Astrocyte of the spinal cord (primary cell): ENCODE measurements at places on chromosomes 2 and 18.
A peak's percentile ranks its signal among the peaks of the same experiment; 100 is the strongest.

DNA sequence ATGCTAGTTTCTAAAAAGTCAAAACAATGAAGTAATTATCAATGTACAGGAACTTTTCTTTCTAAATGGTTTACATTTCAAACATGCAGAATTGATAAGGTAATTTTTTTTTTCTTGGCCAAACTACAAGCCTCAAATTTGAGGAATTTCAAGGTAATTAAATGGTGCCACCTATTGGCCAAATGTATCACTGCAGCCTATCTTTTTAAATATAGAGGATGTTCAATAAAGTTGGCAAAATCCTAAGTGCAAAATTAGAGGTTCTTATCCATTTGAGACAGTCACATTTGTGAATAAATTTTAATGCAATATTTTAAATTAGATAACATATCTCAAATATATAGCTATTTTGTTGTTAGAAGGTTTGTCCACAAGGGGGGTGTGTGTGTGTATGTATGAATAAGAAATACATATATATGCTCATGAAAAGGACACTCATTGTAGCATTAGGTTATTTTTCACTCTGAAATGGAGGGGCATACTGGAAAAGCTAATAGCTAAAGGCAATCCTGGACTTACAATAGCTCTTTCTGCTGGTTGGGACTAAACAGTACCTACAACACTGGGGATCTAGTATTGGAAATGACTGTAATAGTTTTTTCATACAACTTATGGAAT lies 26.2 kb downstream of the MMADHC start:
- peak; percentile 48 for DNase-seq

DNA sequence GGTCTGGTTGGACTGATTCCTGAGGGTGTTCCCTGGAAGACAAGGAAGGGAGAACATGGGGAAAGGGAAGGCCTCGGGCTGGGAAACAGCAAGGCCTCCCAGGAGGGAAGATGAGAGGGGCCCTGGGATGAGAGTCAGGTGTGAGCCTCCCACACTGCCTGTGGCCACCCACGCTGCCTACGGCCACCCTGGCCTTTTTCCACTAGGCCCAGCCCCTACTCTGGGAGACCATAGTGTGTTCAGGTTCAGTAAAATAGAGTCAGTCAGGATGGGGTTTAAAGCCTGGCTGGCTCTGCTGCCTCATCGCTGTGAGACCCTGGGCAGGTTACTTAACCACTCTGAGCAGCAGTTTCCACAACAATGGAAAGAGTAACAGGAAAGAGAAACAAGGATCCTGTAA lies 47.7 kb upstream of the MAL start:
- DNase-seq, result no peak

DNA sequence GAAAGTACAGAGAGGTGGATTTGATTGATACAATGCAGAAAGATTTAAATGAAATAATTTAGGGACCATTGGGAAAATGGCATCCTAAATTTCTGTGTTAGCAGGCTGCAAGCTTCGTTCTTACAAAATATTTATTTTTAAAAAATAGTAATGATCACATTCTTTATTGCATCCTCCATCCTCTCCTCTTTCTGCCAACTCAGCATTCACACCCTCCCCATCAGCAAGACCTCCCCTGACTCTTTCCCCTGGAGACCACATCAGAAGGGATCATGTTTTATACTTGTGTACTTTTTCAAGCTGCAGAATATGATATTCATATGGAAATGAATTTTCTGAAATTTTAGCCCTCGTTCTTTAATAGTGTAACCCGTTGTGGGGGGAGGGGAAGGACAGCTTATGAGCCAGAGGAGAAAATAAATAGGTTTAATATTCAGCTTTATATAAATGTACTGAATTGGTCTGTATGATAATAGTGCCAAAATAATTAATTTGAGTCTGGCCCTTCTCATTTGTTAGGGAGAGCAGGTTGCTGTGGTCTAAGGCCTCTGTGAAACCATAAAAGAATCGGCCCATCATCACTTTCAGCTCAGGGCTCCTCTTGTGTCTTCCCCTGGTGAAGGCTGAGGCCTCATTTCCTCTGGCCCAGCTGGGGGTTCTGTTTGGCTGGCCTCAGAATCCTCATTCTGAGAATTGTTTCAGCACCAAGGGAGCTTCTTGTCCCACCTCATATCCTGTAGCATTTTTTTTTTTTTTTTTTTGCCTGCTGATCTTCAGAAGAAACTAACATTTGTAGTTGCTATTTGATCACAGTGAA lies 330.8 kb downstream of the TXNL1 start:
- DNase-seq, result peak; percentile 37

DNA sequence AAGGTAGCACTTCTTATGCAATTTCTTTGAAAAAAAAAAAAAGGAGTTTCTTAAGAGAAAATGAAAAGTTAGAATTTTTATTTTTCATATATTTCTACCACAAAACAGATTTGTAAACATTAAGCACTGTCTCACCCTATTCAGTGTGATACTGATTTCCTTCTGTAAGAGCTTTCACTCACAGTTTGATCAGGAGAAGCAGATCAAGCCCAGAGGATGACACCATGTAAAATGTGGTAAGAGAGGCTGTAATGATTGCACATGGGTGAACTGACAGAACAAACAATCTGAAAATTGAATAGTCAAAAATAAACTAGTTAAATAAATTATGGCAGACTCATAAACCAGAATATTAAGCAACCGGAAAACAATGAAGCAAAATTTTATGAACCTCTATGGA lies 54.5 kb downstream of the MEMO1 start:
- DNase-seq, result no peak

DNA sequence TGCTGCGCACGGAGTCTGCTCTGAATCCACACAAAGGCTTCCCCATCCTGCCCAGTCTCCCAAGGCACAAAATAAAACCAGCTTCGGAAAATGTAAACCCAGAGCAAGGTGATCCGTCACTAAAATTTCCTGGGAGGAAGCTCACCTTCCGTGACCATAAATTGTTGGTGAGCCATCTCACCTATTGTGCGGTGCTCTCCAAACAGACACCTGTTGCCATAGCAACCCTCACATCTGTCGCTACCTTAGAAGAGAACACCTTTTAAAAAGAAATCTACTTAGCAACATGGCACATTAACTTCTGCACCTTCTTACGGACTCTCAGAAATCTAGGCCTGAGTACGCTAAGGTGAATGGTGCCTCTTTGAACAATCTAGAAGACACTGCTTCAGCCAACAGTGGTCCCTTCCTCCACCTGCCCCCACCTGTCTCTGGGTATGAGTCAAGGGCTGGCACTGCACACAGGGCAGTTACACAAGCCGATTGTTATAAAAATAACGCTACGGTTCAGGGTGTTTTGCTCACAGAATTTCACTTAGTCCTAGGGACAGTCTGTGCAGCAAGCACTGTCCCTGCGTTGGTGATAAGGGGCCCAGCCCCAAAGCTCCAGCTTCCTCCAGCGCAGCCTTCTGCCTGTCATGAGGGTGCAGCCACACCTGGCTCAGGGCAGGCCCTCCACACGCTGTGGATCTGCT lies 114.9 kb upstream of the ID2 start:
- no peak for DNase-seq

GRCh38 chr2:48886919-48887318 lies 131.4 kb upstream of the LHCGR start:
- DNase-seq, result no peak

- DNase-seq, result peak; percentile 71
These were observed 181.4 kb downstream of the OSR1 start for GRCh38 chr2:19176977-19177376.

DNA sequence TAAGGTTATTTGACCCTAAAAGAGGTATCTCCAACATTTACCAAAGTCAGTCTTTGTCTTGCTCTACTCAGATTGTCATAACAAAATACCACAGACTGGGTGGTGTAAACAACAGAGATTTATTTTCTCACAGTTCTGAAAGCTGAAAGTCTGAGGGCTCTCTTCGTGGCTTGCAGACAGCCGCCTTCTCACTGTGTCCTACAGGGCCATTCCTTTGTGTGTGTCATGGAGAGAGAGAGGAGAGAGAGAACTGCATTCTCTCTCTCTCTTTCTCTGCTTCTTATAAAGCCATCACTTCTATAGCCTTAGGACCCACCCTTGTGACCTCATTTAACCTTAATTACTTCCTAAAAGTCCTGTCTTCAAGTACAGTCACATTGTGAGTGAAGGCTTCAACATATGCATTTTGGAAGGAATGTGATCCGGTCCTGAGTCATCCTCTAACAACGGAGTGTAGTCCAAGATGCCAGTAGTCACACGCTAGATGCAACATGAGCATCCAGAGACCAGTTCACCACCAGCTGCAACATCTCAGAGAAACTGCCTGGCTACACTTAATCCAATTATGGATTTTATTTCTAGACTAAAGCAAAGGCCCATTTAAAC lies 130.2 kb downstream of the CD226 start:
- DNase-seq, result peak; percentile 45

DNA sequence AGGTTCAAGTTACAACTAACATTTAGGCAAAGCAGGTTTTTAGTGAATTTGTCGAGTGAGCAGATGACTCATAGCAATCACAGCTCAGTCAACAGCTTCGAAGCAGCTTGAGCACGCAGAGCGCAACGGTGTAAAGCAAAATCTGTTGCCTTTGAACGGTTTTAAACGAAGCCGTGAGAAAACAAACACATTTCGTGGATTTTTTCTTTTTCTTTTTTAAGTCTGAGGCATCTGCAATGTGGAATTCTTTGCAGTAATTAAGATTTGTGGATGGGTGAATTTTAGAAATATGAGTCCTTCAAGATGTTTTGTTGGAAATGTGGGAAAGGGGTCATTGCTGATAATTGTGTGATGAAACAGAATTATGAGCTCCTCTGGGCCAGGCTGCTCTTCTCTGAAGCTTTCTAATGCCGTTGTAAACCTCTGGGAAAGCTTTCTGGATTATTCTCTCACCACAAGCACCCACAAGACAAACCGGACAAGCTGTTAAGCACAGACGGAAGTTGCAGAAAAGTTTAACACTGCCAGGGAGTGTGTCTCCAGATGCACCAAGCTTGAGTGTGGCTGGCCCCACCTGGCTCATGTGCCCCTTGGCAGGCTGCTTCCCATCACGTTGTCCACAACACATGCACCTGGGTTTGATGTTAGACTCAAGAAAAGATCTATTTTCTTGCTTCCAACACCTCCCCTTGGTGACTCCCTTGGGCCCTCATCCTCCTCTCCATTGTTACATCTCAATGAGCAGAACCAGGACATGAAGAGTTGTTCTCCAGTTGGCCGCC lies 224.7 kb downstream of the ACKR3 start:
- DNase-seq, result no peak

GRCh38 chr2:82752396-82752795 lies 1706.7 kb downstream of the SUCLG1 start:
- no peak for DNase-seq

DNA sequence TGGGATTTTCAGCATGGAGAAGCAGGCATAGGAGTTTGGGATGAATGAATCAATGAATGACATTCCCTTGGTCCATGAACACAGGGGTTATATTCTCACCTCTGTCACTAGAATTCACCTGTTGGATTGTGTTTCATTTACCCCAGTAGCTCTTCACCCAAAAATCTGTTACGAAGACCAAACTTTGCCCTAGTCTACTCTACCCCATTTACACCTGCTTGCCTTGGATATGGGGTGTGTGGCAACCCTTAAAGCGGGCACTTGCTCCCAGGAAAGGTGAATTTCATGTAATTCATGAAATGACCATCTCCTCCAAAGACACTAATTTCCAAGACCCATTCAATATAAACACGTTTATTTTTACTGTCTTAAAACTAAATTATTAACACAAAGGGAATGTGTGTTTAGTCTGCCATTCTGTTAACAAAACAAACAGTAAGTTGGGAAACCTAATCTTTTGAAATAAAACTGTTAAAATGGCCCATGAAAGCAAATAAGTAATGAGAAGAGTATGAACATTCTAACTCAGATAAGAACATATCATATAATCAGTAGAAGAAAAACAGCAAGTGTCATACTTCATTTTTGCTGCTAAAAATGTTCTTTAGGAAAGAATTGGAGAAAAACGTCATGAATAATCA lies 268.0 kb downstream of the NAPG start:
- no peak for DNase-seq

GRCh38 chr2:33214436-33214835 lies 262.0 kb upstream of the RASGRP3 start:
- DNase-seq, result peak; percentile 83

DNA sequence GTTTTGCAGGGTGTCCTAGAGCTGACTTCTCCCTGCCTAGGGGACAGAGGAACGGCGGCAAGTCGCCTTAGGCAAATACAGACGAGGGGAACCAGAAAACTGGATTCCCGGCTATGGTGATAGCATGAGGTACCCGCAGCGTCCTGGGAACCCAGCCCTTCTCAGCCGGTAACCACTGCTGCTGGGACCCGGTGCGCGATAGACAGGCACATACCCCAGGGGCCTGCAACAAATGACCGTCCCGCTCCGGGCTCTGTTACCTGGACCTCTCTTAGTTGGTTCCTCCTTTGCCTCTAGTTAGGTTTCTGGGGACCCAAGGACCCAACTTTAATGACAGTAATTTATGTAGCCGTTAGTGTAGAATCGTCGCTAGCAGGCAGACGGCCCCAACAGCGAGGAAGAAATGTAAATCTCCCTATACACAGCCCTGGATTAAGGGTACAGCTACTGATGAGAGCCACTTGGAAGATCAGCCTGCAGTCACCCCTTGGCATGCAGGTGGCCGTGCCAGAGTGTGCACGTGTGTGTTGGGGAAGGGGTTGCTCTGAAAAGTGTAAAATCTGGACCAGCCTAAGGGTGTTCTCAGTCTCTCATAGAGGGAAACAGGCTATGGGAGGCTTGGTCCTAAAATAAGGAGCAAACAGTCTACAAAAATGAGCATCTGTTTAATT lies 819 bp upstream of the SERPINE2 start:
- no peak for DNase-seq

DNA sequence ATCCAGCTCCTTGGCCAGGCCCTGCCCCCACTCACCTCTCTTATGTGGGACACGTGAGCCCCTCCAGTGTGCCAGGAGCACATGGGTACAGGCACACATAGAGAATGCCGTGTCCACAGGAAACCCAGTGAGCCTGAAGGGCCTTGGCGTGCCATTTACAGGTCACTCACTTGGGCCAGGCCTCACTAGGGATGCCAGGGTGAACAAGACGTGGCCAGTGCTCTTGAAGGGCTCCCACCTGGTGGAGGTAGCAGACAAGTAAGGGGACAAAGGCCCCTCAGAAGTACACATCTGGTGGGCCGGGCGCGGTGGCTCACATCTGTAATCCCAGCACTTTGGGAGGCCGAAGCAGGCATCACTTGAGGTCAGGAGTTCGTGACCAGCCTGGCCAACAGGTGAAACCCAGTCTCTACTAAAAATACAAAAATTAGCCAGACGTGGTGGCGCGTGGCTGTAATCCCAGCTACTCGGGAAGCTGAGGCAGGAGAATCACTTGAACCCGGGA lies 15.1 kb upstream of the C1QL2 start:
- no peak for DNase-seq
